ENCODE measurements at places on chromosomes 11 and 22.

DNA sequence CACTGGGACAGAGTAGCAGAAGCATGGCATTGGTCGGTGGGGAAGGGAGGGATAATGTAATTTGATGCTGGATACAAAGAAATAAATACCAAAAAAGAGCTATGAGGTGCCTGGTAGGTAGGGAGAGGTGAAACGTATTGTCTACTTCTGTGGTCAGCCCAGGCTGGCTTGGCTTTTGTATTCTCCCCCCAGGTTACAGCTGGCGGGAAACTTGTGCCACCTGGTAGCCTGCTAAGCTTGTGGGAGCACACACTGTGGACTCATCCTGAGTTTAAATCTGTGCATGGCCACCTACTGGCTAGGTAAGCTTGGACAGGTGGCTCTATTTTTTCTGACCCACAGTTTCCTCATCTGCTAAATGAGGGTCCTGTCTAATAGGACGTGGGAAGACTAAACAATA is 165.2 kb upstream of the E2F8 start:
- no peak for DNase-seq

GRCh38 chr11:83157594-83158356 is 844 bp downstream of the PCF11 start:
- DNase-seq = peak; percentile 83

GRCh38 chr11:70470127-70470526 is 71.8 kb downstream of the CTTN start:
- peak; percentile 57 for DNase-seq

DNA sequence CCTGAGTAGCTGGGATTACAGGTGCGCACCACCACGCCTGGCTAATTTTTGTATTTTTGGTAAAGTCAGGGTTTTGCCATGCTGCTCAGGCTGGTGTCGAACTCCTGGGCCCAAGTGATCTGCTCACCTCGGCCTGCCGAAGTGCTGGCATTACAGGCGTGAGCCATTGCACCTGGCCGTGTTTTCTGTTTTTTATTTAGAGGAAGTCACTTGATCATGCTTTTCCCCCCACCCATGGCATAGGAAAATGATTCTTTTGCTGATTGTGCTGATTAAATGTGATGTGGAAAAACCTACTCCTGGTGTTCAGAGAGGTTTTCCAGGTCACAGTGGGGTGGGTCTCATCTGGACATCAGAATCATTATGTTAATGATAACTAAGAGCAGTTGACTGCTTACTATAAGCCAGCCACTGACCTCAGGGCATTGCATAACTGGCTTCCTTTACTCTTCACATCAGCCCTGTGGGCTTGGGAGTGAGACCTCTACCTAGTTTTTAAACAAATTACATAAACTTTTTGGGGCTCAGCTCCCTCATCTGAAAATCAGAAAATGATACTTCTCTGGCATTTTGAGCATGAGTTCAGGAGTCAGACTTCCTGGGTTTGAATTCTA is 71.0 kb downstream of the PTPRJ start:
- DNase-seq = no peak

- DNase-seq = peak; percentile 16
Observed at GRCh38 chr11:67627812-67628624, 1.7 kb downstream of the NUDT8 start.

GRCh38 chr11:75024764-75025211 is 36.1 kb downstream of the NEU3 start:
- DNase-seq = no peak
